T-helper 22 cell (primary cell): ENCODE measurements at places on chromosomes 1 and 21.

DNA sequence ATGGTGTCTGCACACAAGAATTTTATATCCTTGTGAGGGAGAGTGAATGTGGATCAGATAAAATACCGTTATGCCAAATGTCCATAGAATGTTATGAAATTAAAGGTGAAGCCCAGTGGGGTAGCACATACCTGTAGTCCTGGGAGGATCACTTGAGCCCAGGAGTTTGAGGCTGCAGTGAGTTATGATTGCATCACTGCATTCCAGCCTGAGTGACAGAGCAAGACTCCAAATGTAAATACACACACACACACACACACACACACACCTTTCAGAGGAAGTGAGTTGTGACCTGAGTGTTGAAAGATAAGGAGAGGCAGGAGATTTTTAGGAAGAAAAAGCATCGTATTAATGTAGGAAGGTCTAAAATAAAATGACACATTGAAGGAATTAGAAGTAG lies 28.1 kb upstream of the ZYG11A start:
- no peak for DNase-seq

DNA sequence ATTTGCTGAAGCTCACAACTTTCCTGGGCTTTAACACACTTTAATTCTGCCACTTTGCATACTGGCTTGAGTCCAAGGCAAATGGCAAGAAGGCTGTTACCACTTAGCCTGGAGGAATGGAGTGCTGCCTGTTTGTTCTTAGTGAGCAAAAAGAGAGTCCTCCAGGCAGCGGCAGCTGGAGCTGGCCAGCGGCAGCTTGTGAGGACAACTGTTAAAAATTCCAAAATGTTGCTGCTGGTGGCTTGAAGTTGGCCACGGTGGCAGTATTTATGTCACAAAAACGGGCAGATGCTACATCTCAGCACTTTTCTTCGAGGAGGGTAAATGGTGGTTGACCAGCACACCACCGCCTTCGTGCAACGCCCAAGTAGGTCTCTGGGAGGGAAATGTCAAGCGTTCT lies 27.3 kb downstream of the STPG1 start:
- DNase-seq = no peak

DNA sequence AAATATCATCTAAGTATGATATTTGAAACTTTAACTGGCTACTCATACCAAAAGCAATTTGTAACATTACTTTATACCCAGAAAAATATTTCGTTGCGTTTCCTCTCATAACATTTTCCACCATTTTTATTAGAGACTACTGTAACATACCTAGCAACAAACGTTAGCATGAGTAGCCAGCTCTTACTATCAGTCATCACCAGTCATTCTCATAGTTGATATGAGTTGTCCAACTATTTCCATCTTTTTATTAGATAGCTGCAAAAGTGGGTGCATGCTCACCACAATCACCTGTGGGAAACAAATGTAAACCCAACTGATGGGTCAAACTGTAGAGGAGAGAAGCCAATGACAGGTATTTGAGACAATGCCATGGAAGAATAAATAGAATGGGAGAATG lies 114.6 kb downstream of the AKT3 start:
- no peak for DNase-seq

DNA sequence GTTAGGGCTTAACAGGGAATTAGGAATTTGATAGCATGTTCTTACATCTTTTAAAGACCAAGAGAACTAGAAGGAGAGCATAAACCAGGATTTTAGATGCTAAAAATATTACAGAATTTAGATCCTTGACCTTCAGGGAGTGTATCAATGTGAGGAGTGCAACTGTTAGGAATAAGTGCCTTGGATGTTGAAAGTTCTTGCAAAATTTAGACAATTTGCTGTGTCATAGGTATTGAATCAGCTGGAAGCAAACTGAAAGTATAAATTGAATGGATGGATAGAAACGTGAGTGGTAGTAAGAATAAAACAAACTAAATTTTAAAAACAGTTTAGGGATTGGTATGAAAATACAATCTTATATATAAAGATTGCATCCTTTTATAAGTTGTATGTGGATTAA lies 27.7 kb downstream of the PPP1R12B start:
- DNase-seq = no peak

DNA sequence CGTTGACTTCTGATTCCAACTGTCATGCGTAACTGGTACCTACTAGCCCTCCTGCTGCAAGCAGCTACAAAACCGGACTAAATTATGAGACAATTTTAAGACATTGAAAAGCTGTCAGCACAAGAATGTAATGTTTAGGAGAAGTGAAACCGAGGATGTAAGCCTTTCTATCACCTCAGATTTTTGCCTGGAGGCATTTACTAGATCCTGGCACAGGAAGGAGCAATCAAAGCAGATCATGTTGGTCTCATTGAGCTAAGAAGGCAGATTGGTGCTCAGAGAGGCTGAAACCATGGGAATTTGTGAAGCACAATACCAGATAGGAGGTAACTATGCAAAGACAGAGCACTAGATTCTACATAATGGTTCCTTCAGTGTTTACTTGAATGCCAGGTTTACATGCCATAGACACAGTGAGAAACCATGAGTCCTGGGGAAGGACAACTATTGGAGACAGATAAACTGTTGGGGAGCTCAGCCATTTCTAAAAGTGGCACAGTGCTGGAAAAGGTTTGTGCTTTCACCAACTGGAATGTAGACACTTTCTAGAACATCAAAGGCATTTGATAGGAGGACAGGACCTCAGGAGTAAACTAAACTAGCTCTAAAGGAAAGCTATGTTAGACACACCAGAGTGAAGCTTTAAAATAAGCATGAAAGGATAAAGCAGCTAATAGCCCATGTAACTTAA lies 179.4 kb downstream of the LYPLAL1 start:
- no peak for DNase-seq

DNA sequence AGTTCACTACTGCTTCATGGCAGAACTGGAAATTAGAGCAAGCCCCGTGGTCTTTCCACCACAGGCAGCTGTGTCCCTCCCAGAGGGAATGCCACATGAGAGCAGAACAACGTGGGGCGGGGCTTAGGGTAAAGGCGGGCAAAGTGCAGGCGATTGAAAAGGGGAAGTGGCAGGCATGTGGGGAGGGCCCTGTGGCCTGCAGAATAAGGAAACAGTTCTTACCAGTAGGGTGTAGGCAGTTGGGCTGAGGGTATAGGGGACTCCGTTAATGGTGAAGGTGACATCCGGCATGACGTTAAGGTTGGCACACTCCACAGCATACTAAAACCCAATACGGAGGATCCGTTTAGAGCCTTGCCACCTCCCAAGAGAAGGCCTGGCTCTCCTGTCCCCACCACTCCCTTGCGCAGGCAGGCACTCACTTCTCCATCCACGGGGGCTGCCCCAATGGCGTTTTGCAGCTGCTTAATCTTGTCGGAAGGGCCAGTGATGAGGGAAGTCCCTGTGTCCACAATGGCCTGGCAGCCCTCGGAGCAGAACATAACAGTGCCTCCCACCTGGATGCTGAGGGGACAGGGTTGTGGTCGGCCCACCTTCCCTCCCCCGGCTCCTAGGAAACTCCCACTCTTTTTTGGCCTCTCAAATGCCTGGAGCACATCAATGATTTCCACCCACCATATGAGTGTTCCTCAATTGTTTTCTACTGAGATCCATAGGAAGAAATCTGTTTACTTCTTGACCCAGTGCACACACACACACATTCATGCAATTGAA lies 9.1 kb upstream of the RAB7B start:
- no peak for DNase-seq

DNA sequence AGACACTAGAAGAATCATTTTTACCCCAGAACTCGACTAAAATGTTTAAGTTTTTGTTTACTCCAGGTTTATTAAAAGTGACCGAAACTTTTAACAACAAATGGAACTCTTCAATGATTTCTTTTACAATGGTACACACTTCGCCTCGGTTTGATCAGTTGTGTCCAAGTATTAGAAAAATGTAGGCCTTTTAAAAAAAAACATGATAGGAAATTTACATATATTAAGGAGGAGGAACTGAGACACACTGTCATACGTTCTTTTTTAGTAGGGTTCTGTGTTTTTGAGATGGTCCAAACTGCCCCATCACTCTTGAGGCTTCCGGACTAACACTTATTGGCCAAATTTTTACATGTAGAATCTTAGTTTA lies 1.3 kb downstream of the PRDM2 start:
- DNase-seq = no peak

GRCh38 chr1:40868051-40868723 lies 6.0 kb upstream of the CITED4 start:
- no peak for DNase-seq

- no peak for DNase-seq
Observed at GRCh38 chr1:193979219-193979618, 792.8 kb upstream of the B3GALT2 start.

- no peak for DNase-seq
Observed at GRCh38 chr1:31577515-31578192, 1.3 kb downstream of the TINAGL1 start.

DNA sequence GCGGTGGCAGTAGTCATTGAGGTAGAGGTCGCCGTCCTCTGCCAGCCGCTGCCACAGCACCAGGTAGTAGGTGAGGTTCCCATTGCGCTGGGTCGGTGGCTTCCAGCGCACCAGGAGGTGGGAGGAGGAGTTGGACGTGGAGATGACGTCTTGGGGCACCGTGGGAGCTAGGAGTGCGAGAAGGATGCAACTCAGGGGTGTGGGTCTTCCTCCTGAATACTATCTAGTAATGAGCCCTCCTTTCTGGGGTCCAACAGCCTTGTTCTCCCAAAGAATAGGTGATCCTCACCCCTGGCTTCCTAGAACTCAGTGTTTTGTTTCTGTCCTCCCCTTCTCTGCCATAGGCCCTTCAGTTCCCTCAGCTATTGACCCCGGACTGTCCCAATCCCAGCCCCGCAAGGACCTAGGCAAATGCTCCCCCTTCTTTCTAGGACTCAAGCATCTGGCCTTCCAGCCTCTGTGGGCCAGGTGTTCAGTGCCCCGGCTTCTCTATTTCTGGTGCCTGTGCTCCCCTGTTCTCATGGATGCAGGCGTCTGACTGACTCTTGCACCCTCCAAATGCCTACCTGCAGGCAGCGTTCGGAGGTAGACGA lies 12.9 kb downstream of the INSRR start:
- no peak for DNase-seq

- no peak for DNase-seq
Observed at GRCh38 chr21:26107429-26107828, 63.1 kb downstream of the APP start.

- no peak for DNase-seq
Observed at GRCh38 chr21:38774152-38774551, 31.6 kb upstream of the ETS2 start.

DNA sequence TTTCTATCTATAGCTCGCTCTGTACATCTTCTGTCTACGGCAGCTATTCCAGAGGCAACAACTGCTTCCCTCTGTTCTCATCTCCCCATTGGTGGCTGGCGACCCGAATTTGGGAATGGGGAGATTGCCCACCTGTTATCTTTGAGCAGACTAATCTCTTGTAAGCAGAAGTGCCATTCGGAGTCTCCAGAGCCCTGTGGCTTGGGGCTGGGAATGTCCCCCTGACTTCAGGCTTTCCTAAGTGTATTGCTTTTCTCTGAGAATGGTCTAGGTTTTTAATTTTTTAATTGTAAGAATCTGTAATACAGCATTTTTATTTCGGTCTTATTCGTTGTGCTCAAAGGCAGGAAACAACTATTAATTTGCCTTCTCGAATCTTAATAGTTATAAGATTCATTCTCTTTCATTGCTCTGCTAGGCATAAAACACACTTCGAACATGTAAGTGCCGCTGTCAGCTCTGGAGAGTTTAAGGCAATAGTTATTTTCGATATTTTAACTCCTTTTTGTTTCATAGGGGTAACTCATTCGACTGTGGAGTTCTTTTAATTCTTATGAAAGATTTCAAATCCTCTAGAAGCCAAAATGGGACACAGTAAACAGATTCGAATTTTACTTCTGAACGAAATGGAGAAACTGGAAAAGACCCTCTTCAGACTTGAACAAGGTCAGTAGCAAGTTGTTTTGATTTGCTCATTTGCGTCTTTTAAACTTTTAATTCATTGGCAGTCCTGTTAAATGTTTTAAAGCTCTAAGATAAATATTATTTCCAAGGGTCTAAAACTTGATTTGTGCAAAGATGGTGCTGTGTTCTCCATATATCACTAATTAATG lies 514 bp downstream of the AGL start:
- no peak for DNase-seq

GRCh38 chr1:935751-936231 lies 12.1 kb downstream of the SAMD11 start:
- no peak for DNase-seq

DNA sequence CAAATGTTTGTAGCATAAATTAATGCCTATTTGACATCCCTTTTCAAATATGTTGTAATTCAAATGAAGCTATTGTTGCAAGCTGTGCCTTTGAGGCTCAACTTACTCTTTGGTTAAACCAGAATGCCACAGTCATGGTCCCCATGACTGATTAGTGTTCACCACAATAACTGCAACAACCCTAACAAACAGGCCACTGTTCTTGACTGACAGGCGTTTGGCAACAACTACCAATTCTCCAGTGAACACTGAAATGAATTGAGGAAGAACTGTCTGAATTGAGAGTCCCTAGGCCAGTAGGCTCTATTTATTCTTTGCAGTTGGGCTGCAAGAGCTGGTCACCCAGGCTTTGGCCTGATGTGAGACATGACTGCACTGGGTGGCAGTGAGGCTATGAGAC lies 6.6 kb upstream of the TMEM167B start:
- DNase-seq = no peak

DNA sequence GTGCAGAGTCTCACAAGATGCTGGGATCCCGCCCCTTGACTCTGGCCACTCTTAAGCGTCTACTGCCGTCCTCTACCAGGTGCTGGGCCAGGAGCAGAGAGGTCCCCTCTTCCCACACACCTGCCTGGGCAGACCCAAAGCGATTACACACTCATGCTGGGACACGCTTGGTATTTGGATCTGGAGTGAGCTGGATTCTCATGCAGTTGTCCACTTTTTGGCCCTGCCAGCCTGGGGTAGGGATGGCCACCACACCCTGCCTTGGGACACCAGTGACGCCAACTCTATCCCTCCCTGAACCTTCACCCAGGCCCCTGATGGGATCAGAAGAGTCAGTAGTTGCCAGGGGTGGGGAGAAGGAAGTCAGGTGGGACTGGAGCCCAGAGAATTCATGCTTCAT lies 28.6 kb downstream of the ITPKB start:
- no peak for DNase-seq

DNA sequence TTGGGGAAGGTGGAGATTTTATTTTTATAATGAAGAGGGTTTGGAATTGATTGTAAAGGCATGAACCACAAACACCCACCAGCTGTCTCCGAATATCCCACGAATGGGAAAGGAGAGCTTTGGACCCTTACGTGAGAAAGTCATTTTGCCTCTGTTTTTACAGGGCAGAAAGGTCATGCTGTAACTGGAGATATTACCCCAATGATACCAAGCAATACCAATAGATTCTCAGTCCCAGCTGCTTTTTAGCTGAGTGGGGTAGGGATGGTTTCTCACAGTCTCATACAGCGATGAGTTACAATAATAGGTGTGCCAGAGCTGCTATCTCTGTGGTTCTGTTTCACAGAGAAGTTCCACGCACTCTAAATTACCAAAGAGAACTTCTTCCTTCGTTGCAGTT lies 8.8 kb upstream of the F3 start:
- no peak for DNase-seq
